Purkinje cell (primary cell): ENCODE measurements at places on chromosomes 5 and 9. TPM values are rescaled to one million over a fixed set of nuclear protein-coding genes. Genes with fewer than 3 reads are reported as not detected.

Gene DBH
- not detected in 2 replicates for polyA plus RNA-seq

Gene AGTPBP1
- polyA plus RNA-seq: 27.8 and 30.7 TPM in 2 replicates

Gene TAF1L
- not detected in 2 replicates for polyA plus RNA-seq

Gene DMRT1
- polyA plus RNA-seq: not detected in 2 replicates

Gene LCN1
- polyA plus RNA-seq: not detected in 2 replicates

Gene CRB2
- polyA plus RNA-seq: not detected in 2 replicates

Gene ODF2
- polyA plus RNA-seq: 9.2 and 12.3 TPM in 2 replicates

Gene FSTL4
- polyA plus RNA-seq: 174 and 193 TPM in 2 replicates

Gene EXD3
- 1.2 TPM in 1 of 2 replicates, not detected in the other for polyA plus RNA-seq

Gene C9orf153
- polyA plus RNA-seq: 0.14 and 0.98 TPM in 2 replicates

Gene NEUROG1
- polyA plus RNA-seq: not detected in 2 replicates

Gene PCDHGB3
- polyA plus RNA-seq: 0.06 and 1.2 TPM in 2 replicates

Gene CDH6
- 14.3 and 22.3 TPM in 2 replicates for polyA plus RNA-seq

Gene LIX1
- polyA plus RNA-seq: 5.0 and 5.4 TPM in 2 replicates

Gene CATSPER3
- polyA plus RNA-seq: not detected in 2 replicates

Gene NUTM2G
- not detected in 2 replicates for polyA plus RNA-seq

Gene BTNL8
- polyA plus RNA-seq: not detected in 2 replicates

Gene TMEM174
- not detected in 2 replicates for polyA plus RNA-seq

Gene FBP2
- not detected in 2 replicates for polyA plus RNA-seq

Gene RIGI
- polyA plus RNA-seq: 2.7 and 4.1 TPM in 2 replicates

Gene SLC34A1
- not detected in 2 replicates for polyA plus RNA-seq

Gene IL13
- polyA plus RNA-seq: not detected in 2 replicates

Gene CNTLN
- 3.1 and 4.5 TPM in 2 replicates for polyA plus RNA-seq

Gene SLIT3
- 8.7 and 11.9 TPM in 2 replicates for polyA plus RNA-seq

Gene MCC
- 5.3 and 7.6 TPM in 2 replicates for polyA plus RNA-seq

Gene INSL6
- 2.3 TPM in 1 of 2 replicates, not detected in the other for polyA plus RNA-seq

Gene HMCN2
- polyA plus RNA-seq: not detected in 2 replicates

Gene C1QTNF3
- polyA plus RNA-seq: 24.7 and 26.2 TPM in 2 replicates

Gene SHOC1
- 0.62 and 0.76 TPM in 2 replicates for polyA plus RNA-seq

Gene OTP
- polyA plus RNA-seq: not detected in 2 replicates

Gene ARSI
- not detected in 2 replicates for polyA plus RNA-seq

Gene RLN2
- polyA plus RNA-seq: 1.8 TPM in 1 of 2 replicates, not detected in the other

Gene RMRP
- not detected in 2 replicates for polyA plus RNA-seq

Gene IL33
- polyA plus RNA-seq: 11.8 and 19.4 TPM in 2 replicates

Gene RAB3C
- 102 and 166 TPM in 2 replicates for polyA plus RNA-seq
